NCI-H1092 treated with DMSO at 0.1 percent for 48 hours (cell line): ENCODE measurements at places on chromosomes 1 and 21.

DNA sequence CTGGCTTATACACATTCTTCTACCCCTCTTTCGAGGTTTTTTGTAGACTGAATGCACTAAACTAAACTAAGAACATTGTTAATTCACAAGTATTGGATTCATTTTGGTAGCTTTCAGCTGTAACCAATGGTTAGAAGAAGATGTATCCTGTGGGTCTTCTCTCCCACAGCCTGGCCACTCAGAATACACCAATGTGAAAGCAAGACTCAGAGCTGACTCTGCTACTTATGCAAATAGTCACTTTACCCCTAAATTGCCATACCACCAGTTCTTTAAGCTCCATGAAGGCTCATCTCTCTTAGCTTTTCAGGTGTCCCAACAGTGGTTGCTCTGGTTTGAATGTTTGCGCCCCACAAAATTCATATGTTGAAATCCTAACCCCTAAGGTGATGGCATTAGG is 60.1 kb downstream of the RGS13 start:
- DNase-seq, result no peak

GRCh38 chr1:56688522-56689026 is 43.5 kb downstream of the PRKAA2 start:
- DNase-seq, result no peak

DNA sequence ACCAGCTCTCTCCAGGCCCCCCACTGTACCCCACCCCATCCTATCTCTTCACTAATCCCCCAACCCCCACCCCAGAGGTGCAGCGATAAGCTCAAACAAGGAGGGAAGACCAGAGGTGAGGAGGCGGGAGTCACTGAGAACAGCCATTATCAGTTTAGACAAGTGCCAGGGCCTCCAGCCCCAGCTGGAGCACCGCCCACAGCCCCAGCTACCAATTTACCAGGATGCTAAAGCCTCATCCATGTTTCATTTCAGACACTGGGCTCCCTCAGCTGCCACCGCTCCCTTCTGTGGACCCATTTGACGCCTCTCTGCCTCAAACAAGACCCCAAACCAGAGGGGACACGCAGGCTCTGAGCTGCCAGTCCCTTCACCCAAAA is 80.6 kb downstream of the DISP3 start:
- no peak for DNase-seq

DNA sequence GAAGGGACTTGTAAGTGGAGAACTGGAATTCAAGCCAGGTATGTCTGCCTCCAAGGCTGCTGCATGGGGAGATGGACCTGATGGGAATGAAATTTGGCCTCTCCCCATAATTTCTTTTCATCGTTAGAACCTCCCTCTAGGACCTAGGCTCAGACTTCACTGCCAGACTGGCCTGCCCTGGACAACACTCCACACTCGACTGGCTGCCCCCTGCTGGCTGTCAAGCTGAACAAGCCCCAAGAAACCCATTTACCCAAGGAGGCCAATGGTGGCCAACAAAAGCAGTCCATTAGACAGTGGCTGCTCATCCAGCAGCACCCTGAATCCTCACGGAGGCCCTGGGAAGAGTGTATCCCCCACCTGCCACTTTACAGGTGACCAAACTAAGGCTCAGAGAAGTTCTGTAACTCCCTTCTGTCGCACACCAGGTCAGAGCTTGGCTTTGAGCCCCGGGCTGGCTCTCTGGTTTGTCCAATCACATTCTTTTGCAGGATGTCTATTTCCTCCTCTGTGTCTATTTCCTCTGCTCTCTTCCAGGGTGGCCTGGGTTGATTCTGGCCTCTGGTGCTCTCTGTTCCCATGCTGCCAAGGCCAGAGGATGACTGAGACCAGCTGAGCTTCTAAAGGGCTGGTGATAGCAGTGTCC is 3.8 kb downstream of the RNF186 start:
- no peak for DNase-seq

DNA sequence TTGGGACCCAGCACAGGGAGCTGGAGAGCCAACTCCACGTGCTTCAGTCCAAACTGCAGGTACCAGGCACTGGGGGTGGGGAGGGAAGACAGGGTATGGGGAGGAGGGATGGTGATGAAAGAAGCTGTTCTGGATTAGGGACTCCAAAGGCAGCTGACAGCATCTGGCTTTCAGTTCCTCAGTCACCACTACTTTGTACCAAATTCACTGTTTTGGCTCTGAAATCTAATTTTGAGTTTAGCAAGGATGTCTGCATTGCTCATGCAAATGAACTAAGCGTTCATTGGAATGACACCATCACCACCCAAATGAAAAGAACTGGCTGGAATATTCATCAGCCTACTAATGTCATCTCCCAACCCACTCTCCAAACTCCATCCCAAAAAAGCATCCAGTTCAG is 8.7 kb downstream of the C1orf74 start:
- no peak for DNase-seq

DNA sequence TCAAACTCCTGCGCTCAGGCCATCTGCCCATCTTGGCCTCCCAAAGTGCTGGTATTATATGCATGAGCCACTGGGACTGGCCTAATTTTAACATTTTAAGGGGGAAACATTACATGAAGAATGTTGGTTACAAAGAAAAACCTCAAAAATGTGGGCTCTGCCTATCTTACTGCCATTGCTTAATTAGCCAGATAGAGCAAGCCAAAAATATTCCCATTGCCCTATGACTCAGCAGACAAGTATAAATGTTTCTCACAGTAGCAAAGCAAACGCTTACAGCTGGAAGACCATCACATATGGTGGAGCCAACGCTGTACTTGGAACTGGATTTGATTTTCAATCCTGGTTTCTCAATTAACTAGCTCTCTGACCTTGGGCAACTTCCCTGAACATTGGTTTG is 502.0 kb downstream of the SMYD3 start:
- no peak for DNase-seq

GRCh38 chr1:179144626-179145025 is 62.8 kb downstream of the TOR3A start:
- no peak for DNase-seq
